ENCODE measurements at places on chromosomes 16 and 17. TPM values are rescaled to one million over a fixed set of nuclear protein-coding genes. Genes with fewer than 3 reads are reported as not detected.

GRCh38 chr17:61415374-61416210 is 15.9 kb downstream of the TBX2 start:
- no peaks in the 10 kb centered on the region for H3K36me3 ChIP-seq
- no peaks in the 10 kb centered on the region for H3K27me3 ChIP-seq
- H3K27ac ChIP-seq, result peak overlapping the region; percentile 62
- peaks cover 13% of the 10 kb centered on the region for H3K4me1 ChIP-seq
- no peak for DNase-seq

- no peaks in the 10 kb centered on the region for H3K27me3 ChIP-seq
- H3K36me3 ChIP-seq, result no peaks in the 10 kb centered on the region
- no peak overlapping the region for H3K4me3 ChIP-seq
- no peak for DNase-seq
- H3K4me1 ChIP-seq, result peaks cover 7% of the 10 kb centered on the region
- H3K27ac ChIP-seq, result no peak overlapping the region
Measured at GRCh38 chr16:30381291-30382041, 895 bp downstream of the SEPTIN1 start.

DNA sequence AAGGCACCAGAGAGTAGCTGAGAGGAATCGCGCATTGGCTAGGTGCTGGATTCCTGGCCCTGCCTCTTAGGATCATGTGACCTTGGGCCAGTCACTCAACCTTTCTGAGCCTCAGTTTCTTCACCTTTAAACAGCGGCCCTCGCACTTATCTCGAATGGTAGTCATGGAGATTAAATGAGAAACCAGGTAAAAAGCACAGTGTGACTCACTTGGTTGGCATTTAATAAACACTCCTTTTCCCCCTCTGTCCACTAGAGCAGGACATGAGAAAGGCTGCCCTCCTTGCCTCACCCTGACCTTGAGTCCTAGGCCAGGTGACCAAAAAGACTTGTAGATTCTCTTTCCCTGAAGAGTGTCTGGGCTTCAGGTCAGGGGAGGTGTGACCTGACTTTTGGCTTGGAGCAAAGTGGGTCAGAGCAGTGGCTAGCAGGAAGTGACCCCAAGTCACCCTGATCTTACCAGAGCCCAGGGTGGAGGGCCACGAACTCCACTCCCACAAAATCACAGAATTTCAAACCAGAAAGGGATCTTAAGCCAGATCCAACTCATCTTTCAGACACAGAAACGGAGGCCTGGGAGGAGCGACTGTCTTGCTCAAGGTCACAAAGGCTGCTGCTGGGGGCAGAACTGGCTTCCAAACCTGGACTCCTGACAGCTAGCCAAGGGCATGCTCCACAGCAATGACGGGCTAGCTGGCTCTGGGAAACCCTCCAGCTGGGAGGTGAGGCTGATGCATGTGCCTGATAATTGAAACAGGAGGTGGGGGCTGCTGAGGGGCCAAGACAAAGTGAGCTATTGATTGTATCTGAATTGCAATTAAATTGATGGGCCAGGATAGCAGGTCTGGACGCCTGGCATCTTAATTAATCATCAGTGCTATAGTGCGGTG is 65.2 kb downstream of the PIPOX start:
- no peak overlapping the region for H3K4me3 ChIP-seq
- no peak for DNase-seq
- H3K27me3 ChIP-seq, result no peaks in the 10 kb centered on the region
- peaks cover 5% of the 10 kb centered on the region for H3K36me3 ChIP-seq

DNA sequence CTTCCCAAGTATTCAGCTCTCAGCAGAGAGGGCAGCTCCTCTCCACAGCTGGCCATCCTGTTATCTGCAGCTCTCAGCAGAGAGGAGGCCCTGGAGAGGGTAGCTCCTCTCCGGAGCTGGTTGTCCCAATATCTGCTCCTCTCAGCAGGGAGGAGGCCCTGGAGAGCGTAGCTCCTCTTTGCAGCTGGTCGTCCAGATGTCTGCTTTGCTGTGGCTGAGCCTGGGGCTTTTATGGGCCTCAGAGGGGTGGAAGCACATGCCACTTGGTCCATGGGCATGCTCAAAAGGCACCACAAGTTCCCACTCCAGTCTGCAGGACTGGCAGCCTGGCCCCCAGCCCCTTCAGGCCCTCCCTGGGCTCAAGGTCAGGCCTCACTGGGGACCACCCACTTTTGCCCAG is 314.3 kb downstream of the KCNJ2 start:
- no peaks in the 10 kb centered on the region for H3K4me1 ChIP-seq
- no peaks in the 10 kb centered on the region for H3K36me3 ChIP-seq
- H3K27ac ChIP-seq, result no peak overlapping the region
- no peak for DNase-seq
- no peak overlapping the region for H3K4me3 ChIP-seq

- H3K36me3 ChIP-seq, result no peaks in the 10 kb centered on the region
- H3K27me3 ChIP-seq, result no peaks in the 10 kb centered on the region
- no peak for DNase-seq
- H3K27ac ChIP-seq, result no peak overlapping the region
Measured at GRCh38 chr16:10950393-10950792, 6.0 kb downstream of the CLEC16A start.

DNA sequence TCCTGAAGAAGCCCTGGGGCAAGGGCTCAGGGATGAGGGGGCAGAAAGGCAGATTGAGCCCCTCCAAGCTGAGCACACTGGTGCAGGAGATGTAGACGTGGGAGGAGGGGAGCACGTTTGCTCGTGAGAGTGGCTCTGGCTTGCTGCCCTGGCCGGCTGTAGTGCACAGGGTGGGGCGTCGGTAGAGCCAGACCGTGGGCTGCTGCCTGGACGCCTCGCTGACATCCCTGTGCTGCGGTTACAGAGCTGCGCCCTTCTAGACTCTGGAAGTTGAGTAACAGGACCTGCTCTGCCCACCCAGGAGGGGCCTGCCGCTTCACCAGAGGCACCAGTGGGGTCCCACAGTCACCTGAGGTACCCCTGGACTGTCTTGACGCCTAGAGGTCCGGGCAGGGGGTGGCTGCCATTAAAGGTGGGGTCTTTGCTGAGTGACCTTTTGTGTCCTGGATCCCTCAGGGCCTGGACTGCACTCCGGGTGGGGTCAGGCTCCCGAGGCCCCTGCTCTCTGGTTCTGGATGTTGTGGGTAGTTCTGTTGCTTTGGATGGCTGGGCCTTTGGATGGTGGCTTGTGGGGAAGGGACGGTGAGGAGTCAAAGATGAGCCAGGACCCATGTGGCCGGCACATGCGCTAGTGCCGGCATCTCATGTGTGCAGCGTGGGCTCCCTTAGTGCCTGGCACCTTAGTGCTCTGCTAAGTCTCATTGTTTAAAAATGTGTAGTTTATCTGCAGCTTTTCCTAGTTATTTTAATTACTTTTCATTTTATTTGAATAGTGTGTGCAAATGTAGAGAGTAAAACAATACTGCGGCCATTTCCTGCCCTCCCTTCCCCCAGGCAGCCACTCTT is 41.7 kb downstream of the PGS1 start:
- no peaks in the 10 kb centered on the region for H3K36me3 ChIP-seq
- no peaks in the 10 kb centered on the region for H3K27me3 ChIP-seq
- peaks cover 12% of the 10 kb centered on the region for H3K4me1 ChIP-seq

DNA sequence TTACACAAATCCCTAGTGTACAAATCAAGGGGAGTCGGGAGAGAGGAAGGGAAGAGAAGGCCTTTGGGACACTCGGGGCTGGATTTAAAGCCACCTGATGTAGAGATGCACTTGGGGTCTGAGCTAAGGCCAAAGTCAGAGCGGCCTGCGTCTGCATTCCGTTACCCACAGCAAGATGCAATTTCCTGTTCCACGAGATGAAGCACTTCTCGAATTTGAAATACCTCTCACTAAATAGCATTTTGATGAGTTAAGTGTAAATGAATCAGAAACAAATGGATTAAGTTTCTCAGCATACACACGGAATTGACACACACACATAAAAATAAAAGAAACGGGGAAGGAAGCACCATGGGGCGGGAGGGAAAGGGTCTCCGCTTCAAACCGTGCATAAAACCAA is 386.0 kb downstream of the SOX9 start:
- H3K27ac ChIP-seq, result peak overlapping the region; percentile 73
- H3K4me1 ChIP-seq, result peaks cover 87% of the 10 kb centered on the region
- H3K4me3 ChIP-seq, result no peak overlapping the region
- no peak for DNase-seq
- H3K27me3 ChIP-seq, result no peaks in the 10 kb centered on the region
- H3K36me3 ChIP-seq, result no peaks in the 10 kb centered on the region

GRCh38 chr17:58575511-58575910 is 61.1 kb upstream of the MTMR4 start:
- H3K36me3 ChIP-seq, result no peaks in the 10 kb centered on the region
- DNase-seq, result no peak
- H3K4me3 ChIP-seq, result no peak overlapping the region
- no peak overlapping the region for H3K27ac ChIP-seq
- no peaks in the 10 kb centered on the region for H3K4me1 ChIP-seq

DNA sequence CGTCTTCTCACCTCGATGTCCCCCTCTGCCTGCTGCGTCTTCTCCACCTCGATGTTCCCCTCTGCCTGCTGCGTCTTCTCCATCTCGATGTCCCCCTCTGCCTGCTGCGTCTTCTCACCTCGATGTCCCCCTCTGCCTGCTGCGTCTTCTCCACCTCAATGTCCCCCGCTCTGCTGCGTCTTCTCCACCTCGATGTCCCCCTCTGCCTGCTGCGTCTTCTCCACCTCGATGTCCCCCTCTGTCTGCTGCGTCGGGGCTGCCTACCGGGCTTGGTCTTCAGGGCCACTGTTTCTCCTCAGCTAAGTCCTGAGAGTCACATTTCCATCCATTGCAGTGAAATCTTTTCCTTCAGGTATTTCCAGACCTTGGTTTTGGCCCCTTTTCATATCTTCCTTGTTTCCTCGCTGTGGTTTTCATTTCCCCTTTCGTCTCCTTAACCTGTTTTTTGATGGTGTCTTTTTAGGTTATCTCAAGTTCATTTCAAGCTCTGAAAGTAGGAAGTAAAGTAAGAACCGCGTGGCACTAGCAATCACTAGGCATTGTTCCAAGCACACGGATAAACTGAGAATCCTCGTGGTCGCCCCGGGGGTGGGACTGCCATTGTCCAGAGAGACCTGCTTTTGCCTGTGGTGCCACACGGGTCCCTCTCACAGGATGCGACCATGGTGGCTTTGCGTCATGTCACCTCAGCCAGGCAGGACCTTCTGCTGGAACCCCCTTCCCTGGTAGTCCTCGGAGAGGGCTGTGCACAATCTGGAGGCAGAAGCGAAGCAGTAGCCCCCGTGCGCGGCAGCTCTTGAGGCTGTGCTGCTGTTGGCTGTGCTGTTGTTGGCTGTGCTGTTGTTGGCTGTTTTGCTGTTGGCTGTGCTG is 9.5 kb upstream of the ZNF750 start:
- no peak for DNase-seq
- H3K36me3 ChIP-seq, result 0 out of 2 replicates have a peak, but pooled peaks cover 2% of the 10 kb centered on the region
- H3K27me3 ChIP-seq, result no peaks in the 10 kb centered on the region

DNA sequence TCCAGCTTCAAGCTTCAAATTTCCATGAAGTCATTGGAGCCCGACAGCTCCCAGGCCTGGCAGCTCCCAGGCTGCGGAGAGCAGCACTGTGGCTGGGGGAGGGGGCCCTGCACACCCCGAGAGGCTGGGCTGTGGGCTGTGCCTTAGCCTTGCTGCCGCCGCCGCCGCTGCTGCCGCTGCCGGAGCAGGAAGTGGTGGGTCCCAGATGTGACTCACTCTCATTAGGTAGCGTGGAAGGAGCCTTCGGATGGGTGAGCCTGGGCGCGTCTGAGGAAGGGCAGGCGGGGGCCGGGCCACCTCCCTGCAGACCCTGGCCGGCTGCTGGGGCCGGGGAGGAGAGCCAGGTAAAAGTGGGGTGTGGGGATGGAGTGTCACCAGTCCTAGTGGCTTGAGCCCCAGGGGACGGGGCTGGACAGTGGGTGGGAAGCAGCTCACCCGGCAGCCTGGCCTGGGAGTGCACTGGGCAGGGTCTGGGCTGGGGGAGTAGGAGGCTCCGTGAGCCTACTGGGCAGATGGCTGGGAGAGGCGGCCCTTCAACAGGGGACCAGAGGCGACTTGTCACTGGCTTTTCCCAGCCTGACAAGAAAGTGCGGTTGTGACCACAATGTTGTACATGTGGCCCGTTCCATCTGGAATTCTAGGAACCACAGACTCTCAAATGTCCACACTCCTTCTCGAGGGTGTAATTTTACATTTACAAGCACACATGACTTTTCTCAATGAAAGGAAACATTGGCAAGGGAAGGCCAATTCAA is at the start of gene ADCY7:
TSS of gene ADCY7 (plus strand) at position 215 of the 755 bp plus-strand sequence. CDS start 21,629 bp downstream, outside the sequence.
- peak within 1 kb of the TSS; percentile 38 for H3K4me3 ChIP-seq
- peak within 1 kb of the TSS; percentile 12 for H3K27ac ChIP-seq
- no peak for DNase-seq
- peaks cover 6% of the 10 kb centered on the region for H3K4me1 ChIP-seq
- no peaks in the 10 kb centered on the region for H3K36me3 ChIP-seq

- H3K27ac ChIP-seq, result no peak overlapping the region
- H3K4me3 ChIP-seq, result no peak overlapping the region
- peaks cover 9% of the 10 kb centered on the region for H3K36me3 ChIP-seq
- DNase-seq, result no peak
Measured at GRCh38 chr16:29794231-29794710, 3.7 kb downstream of the KIF22 start.

- no peaks in the 10 kb centered on the region for H3K4me1 ChIP-seq
- H3K27ac ChIP-seq, result no peak overlapping the region
- no peak for DNase-seq
Measured at GRCh38 chr17:67606471-67606870, 111.3 kb upstream of the NOL11 start.

GRCh38 chr16:31193874-31194273 is 8.7 kb downstream of the PYCARD start:
- H3K4me1 ChIP-seq, result no peaks in the 10 kb centered on the region
- no peak for DNase-seq
- peaks cover 42% of the 10 kb centered on the region for H3K36me3 ChIP-seq
- H3K27me3 ChIP-seq, result no peaks in the 10 kb centered on the region

GRCh38 chr17:13005530-13005929 is 12.3 kb downstream of the ELAC2 start:
- H3K4me1 ChIP-seq, result no peaks in the 10 kb centered on the region
- no peak overlapping the region for H3K4me3 ChIP-seq
- peaks cover 22% of the 10 kb centered on the region for H3K36me3 ChIP-seq
- no peaks in the 10 kb centered on the region for H3K27me3 ChIP-seq
- no peak overlapping the region for H3K27ac ChIP-seq

GRCh38 chr17:80957461-80957941 is 34.1 kb upstream of the CHMP6 start:
- H3K27ac ChIP-seq, result no peak overlapping the region
- DNase-seq, result no peak
- no peaks in the 10 kb centered on the region for H3K4me1 ChIP-seq
- H3K4me3 ChIP-seq, result no peak overlapping the region

GRCh38 chr16:1632638-1632970 is 20.4 kb downstream of the CRAMP1 start:
- DNase-seq, result no peak
- H3K4me3 ChIP-seq, result no peak overlapping the region
- no peak overlapping the region for H3K27ac ChIP-seq
- H3K4me1 ChIP-seq, result no peaks in the 10 kb centered on the region

SYCE1L gene
- total RNA-seq, result 4.5 TPM

PYY gene
- not detected for total RNA-seq

ITGAX gene
- total RNA-seq, result 0.49 TPM

TEKT1 gene
- total RNA-seq, result not detected

CTRB2 gene
- 5.0 TPM for total RNA-seq

XYLT1 gene
- total RNA-seq, result 0.62 TPM

EMC8 gene
- 39.1 TPM for total RNA-seq
